LNCaP clone FGC (cell line): ENCODE measurements at places on chromosomes 2 and 18.

DNA sequence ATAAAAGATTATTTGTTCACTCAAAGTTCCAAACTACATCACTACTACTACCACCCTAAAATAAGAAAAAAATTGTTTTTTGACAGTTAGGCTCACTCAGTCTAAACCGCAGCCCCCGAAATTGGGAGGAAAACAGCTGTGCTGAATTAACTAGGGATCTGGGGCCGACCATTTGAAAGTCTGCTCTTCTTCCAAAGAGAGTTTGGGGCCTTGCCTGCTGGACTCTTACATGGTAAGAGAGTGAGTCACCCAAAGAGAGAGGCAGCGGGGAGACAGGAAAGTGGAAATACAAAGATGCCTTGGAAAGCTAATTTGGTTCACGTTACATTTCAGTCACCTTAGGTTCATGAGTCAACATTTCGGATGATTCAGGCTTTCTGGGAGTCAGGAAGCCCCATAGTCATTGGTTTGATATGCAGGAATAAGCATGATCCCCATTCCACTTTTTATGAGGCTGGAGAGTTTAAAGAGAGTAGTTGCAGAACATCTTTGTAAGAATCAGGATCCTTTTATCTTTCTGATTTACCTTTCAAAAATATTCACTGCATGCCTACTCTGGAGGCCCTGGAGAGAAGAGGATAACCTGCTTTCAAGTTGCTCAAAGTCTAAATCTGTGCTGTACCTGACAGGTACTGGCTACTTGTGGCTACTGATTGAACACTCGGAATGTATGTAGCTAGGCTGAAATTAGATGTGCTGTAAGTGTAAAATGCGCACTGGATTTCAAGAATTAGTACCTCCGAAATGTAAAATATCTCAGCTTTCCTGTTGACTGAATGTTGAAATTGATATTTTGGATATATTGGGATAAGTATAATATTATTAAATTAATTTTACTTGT lies 995 bp upstream of the RTN4 start:
- DNase-seq, result no peak

- DNase-seq, result no peak
Measured at GRCh38 chr18:57965246-57965645, 78.8 kb upstream of the NEDD4L start.

- DNase-seq, result no peak
Measured at GRCh38 chr2:2245500-2245899, 85.6 kb downstream of the MYT1L start.

GRCh38 chr2:65277791-65278483 lies 50.3 kb downstream of the ACTR2 start:
- DNase-seq, result no peak

GRCh38 chr2:64515086-64515485 lies 9.0 kb upstream of the AFTPH start:
- no peak for DNase-seq

- no peak for DNase-seq
Measured at GRCh38 chr2:96427917-96428316, 77.2 kb downstream of the NEURL3 start.

DNA sequence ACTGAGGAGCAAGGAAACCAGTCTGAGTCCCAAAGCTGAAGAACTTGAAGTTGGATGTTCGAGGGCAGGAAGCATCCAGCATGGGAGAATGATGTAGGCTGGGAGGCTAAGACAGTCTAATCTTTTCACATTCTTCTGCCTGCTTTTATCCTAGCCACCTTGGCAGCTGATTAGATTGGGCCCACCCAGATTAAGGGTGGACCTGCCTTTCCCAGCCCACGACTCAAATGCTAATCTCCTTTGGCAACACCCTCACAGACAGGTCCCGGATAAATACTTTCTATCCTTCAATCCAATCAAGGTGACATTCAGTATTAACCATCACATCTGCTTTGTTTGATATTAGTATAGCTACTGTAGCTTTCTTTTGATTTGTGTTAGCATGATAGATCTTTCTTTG lies 27.1 kb downstream of the VRK2 start:
- DNase-seq, result no peak

GRCh38 chr2:160397530-160397865 lies 96.1 kb downstream of the RBMS1 start:
- DNase-seq, result no peak

DNA sequence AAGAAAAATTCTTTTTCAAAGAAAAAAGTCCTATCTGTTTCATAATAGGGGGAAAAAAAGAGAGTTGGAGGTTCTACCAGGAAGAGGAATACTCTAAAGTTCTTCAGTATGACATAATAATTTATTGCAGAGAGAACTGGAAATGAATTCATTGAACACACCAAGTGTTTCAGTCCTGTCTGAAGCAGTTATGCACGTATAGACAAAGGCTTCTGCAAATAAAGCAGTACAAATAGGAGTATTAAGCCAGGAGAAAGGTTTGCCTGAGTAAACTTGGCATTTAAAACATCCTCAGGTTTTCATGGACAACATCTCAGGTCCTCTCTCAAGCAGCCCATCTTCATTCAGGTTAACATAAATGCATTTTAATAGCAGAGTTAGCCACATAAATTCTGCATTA lies 141.6 kb downstream of the CCDC148 start:
- DNase-seq, result peak; percentile 81
